NCI-H524 treated with DMSO at 0.1 percent for 48 hours (cell line): ENCODE measurements at places on chromosomes 16 and 17.
A peak's percentile ranks its signal among the peaks of the same experiment; 100 is the strongest.

DNA sequence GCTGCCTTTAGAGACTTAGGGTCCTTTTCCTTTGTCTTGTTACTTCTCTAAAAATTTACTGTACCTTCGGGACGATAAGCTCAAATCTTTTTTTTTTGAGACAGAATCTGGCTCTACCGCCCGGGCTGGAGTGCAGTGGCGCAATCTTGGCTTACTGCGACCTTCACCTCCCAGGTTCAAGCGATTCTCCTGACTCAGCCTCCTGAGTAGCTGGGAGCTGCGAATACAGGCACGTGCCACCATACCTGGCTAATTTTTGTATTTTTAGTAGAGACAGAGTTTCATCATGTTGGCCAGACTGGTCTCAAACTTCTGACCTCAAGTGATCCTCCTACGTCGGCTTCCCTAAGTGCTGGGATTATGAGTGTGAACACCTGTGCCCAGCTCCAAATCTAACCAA is 7.4 kb downstream of the RAD51C start:
- no peak for DNase-seq

DNA sequence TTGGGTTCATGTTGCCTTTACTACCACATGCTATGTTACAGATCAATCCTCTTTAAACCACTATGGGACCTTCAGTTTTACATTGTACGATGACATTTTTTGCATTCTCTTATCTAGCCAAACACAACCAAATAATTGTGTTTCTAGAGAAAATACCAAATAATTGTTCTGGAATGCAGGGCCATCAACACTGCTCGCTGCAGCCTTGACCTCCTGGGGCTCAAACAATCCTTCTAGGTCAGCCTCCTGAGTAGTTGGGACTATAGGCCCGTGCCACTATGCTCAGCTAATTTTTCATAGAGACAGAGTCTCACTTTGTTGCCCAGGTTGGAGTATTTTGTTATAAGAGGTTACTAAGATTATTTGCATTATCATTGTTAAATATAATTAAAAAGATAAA is 237.5 kb upstream of the PMFBP1 start:
- no peak for DNase-seq

DNA sequence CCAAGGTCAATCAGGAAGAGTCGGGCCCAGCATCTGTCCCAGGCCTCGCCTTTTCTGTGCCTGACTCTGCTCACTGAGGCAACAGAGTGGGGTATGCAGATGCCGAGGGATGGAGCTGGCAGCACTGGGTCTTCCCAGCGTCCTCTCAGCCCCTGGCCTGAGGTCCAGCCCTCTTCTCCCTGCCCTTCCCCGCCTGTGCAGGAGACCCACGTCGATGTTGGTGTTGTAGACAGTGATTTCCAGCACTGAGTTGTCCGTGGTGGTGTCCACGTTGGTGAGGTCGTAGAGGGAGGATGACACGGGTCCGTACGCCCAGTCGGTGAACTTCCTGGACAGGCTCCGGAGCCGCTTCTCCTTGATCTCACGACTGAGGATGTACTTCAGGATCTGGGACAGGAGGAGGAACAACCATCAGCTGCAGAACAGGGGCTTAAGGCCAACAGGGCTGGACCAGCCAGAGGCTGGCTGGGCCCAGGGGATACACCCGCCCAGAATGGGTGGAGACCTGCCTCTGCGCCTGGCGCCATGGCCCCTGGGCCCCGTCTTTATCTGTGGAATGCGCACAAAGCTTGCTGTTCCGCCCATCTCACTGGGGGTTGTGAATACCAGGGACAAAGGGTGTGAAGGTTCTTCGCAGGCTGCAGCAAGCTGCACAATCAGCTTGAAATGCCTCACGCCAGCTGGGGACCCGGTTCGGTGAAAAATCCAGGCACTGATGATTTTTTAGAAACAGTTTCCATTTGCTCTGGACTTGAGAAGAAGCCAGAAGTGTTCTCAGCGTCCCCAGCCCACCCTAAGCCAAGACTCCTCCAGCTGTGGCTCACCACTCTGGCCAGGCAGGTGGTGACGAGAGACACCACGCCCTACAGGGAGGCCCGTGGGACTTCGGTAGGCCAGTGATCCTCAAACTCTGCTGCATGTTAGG is 27.5 kb downstream of the TRPV3 start:
- DNase-seq = no peak

- DNase-seq = no peak
Observed at GRCh38 chr17:7818746-7819645, 15.0 kb upstream of the KDM6B start.

GRCh38 chr17:78377858-78378224 is 608 bp upstream of the PGS1 start:
- DNase-seq = no peak

DNA sequence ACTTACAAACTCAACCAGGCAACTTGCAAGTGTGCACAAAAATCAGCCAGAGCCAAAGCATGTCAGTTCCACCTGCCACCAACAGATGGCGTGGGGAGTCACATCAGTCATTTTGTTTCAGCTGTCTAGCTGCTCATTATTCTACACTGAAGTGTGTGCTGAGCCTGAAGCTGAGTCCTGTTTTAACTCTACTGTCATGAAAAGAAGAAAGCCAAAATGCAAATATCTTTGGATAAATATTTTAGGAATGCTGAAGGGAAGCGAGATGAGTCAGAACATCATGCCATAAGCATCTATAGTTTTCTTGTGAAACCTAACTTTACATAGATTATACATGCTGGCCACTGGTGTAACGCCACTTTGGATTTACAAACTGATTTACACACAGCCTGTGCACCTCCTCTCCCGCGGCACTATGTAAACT is 172.6 kb downstream of the CDK5R1 start:
- no peak for DNase-seq

- no peak for DNase-seq
Observed at GRCh38 chr16:89292443-89293078, 75.1 kb downstream of the ZNF778 start.

DNA sequence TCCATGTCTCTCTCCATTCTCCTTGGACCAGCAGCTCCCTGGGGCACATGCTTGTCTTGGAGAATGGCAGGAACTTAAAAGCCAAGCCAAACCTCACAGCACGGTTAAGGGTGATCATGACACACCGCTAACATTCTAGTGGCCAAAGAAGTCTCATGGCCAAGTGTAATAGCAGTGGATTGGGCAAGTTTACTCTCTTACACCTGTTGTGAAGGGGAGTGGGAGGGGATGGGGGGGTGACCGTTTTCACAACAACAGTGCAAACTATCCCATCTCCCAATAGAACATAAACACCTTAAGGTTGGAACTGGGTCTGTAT is 37.7 kb upstream of the MEOX1 start:
- no peak for DNase-seq

- peak; percentile 81 for DNase-seq
Observed at GRCh38 chr17:29642171-29642611, 19.5 kb upstream of the CORO6 start.

GRCh38 chr16:11625769-11626168 is 39.0 kb upstream of the LITAF start:
- no peak for DNase-seq

DNA sequence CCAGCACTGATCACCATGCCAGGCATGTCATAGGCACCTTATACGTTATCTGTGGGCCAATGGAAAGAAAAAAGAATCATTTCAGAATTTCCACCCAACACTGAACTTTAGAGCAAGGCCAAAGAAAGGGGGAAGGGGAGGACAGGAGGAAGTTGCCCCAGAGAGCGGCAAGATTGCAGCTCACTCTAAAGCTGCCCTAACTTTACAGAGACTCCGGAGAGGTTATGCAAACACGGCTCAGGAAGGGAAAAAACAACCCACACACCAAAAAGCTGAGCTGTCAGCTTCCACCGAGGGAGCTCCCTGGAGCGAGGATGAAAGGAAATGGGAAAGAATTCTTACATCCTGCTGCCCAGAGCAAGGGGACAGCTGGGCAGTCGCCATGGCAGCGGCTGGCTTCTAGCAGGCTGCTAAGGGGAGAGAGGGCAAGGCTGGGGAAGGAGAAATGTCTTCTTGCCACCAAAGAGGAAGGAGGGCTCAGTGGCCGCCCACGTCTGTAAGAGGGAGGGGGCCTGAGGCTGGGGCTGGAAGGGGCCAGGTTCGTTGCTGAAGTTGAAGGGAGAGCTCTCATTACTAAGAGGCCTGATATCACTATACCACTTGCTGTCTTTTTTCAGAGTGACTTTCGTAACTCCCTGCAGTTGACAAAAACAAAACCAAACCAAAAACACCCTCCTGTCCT is 18.2 kb downstream of the COTL1 start:
- no peak for DNase-seq

GRCh38 chr17:49486012-49486641 is 9.0 kb upstream of the NGFR start:
- DNase-seq = no peak

DNA sequence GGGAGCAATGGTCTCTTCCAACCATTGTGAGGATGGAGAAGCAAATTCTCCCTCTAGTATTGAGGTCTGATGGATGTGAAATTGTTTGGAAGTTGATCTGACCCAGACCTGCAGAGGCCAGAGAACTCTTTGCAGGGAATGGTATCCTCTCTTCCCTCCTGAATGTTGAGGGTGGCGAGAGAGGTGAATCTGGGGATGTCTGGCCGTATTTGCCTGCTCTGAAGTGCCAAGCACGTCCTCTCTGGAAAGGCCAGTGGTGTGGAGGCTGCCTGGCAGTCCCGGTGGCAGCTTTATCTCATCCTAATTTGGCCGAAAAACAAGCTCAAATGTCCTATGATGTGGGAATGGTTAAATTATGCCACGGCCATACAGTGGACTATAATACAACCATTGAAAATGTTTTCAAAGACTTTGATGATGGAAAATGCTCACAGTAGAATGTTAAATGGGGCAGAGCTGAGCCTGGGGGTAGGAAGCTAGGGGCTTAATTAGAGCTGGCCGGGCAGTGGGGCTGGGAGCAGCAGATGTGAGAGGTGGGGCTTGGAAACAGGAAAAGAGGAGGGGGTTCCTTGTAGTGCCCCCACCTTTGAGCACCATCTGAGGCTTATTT is 30.8 kb downstream of the WSCD1 start:
- no peak for DNase-seq

- no peak for DNase-seq
Observed at GRCh38 chr17:6706996-6707395, 6.2 kb downstream of the SLC13A5 start.

GRCh38 chr17:58191241-58191896 is 1.2 kb upstream of the EPX start:
- DNase-seq = no peak

DNA sequence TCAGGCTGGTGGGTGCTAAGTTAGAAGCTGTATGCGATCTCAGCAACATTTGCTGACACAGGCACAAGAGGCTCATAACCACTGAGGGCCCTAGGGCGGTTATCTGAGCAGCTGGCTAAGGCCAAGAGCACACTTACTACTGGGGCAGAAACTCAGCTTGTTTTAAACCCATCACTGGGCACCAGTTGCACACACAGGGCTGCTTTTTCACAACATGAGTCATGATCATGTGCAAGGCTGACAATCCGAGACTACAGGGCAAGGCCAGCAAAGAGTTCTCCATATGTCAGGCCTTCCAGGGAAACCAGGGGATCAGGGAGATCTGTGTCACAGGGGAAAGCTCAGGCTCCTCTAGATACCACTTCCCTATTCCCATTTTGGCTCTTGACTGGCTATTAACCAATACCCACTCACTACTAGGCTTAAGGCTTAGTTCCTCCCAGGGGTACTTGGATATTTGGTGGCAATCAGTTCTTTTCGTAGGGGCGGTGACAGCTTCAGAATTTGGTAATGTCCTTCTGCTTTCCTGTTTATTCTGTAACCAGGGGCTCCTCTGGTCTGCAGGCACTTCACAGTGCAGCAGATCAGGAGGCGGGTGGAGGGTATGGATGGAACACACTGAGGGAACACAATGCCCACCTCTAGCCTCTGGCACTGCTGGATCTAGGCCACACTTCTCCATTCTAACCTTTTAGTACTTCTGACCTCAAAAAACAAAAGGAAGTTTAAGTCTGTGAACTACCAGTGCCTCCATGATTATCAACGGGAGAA is 44.9 kb upstream of the ERN1 start:
- peak; percentile 96 for DNase-seq

DNA sequence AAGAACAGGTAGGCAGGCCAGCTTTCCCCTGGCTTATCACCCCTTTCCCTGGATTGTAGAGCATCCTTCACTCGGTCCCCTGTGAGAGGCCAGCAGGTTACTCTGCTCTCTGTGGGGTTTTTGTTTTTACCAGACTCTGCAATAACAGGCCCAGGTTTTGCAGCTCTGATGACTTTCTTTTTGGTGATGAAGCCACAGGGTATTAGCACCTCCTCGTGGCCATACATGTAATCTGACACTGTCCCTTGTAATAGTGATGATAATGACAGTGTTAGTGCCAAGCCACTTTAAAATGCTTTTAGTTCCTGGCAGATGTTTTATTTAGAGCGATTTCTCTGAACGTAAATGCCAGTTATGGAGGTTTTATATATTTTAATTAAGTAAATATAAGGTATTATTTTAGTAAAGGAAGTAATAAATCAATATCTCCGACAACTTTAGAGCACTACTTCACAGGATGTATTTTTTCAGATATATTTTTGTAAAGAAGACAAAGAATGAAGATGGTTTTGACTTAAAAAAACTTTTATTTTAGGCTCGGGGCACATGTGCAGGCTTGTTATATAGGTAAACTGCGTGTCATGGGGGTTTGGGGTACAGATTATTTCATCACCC is 38.0 kb upstream of the CPHXL start:
- no peak for DNase-seq

DNA sequence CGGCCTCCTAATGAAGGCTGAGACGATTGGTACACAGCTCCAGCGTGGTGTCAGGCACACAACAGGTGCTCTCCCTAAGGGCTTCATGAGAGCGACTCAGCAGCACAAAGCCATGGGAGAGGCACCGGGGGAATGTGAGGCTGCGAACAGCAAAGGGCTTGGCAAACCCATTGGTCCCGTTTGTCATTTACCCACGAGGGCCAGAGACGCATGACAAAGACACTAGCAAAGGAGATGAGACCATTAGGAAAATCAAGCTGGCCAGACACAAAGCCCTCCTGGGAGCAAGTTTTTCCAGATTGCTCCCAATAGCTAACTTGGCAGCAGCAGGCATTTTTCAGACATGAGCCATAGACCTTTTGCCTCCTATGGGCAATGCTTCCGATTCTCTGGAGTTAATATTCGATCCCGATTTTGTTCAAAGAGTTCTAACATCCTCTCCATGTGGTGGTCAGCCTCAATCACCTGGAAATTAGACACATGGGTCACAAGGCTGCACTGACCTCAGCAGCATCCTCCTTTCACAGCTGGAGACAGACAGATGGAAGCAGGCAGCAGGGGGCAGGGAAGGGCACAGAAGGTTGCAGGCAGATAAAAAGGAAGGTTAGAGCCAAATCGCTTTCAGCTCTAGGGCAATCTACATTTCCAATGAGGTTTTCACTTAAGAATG is 38.2 kb downstream of the TK2 start:
- DNase-seq = no peak

GRCh38 chr17:8153525-8153956 is 1.3 kb upstream of the PER1 start:
- no peak for DNase-seq

- peak; percentile 7 for DNase-seq
Observed at GRCh38 chr17:1180958-1181752, 1.4 kb upstream of the ABR start.

GRCh38 chr17:46964315-46965265 is 14.5 kb downstream of the RPRML start:
- no peak for DNase-seq
